ENCODE measurements at places on chromosomes 16 and 17.

- no peak for DNase-seq
Observed at GRCh38 chr16:78645657-78646056, 546.2 kb downstream of the WWOX start.

DNA sequence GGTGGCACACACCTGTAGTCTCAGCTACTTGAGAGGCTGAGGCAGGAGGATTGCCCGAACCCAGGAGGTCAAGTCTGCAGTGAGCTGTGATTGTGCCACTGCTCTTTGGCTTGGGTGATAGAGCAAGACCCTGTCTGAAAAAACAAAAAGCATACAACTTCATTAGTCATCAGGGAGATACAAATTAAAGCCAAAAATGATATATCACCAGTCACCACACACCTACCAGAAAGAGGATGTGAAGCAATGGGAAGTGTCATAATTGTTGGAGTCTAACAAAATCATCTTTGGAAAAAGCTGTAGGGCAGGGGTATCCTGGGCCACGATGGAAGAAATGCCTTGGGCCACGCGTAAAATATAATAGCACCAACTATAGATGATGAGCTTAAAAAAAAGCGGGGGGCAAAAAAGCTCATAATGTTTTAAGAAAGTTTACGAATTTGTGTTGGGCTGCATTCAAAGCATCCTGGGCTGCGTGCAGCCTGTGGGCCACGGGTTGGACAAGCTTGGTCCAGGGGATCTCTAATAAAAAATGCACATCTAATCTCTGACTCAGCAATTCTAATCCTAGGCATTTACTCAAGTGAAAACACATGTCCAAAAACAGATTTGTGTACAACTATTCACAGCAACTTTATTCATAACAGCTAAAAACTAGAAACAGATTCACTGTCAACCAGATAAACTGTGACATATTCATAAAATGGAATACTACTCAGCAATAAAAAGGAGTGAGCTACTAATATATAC lies 65.9 kb downstream of the HIC1 start:
- no peak for DNase-seq

GRCh38 chr17:6592173-6592572 lies 35.8 kb upstream of the PITPNM3 start:
- no peak for DNase-seq

DNA sequence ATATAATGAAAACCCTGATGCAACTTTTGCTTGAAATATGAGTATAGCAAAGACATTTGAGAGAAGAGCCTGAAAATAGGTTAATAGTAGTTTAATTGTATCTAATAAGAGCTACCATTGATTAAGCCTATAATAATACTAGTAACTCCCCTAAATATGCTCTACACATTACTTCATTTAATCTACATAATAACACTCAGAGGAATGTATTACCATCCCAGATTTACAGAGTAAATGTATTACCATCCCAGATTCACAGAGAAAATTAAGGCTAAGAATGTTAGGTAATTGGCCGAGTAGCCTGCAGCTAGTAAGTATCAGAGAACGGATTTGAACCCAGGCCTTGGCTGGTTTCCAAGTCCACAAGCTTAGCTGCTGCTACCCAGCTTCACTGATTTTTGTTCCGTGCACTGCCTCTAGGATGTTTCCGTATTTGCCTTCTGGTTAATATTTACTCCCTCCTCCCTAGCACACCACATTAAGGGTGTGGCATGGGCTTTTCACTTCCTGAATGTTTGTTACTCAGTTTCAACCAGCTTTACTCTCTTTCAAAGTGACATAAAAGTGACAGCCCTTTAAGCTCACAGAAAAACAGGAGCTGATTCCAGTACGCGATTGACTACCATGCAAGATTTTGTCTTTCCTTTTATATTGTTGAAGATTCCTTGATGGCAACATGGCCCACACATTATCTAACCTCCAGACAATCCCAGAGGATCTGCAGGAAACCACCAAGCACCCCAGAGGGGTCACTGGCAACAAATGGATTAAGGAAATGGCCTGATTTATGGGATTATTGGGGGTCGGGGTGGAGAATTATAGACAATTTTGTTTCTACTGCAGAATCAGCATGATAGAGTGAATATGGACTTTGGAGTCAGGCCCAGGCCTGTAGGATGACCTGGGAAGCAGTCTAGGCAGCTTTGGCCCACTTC lies 26.7 kb upstream of the TOX3 start:
- DNase-seq: no peak

- DNase-seq: no peak
Observed at GRCh38 chr17:45918241-45918745, 23.9 kb downstream of the MAPT start.

DNA sequence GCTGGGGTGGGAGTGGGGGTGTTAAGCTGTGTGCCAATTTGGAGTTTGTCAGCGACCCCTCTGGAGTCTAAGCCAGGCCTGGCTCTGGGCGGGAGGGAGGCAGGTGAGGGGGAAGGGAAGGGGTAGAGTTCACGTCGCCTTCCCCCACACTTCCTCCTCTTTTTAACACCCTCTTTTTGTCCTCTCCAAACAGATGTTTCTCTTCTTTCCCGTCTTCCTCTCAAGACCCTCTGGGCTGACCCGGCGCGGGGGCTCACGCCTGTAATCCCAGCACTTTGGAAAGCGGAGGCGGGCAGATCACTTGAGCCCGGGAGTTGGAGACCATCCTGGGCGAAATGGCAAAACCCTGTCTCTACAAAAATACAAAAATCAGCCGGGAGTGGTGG lies 3.3 kb downstream of the HOXB1 start:
- no peak for DNase-seq

- peak; percentile 38 for DNase-seq
Observed at GRCh38 chr17:48544349-48545021, 424 bp downstream of the HOXB2 start.

GRCh38 chr16:11007714-11008280 lies 63.4 kb downstream of the CLEC16A start:
- DNase-seq: no peak

GRCh38 chr17:5378566-5379207 lies 40.8 kb downstream of the NUP88 start:
- DNase-seq: no peak

- DNase-seq: no peak
Observed at GRCh38 chr17:48384164-48384563, 45.9 kb downstream of the SKAP1 start.
